ENCODE measurements at places on chromosomes 5 and 9.

- no peak for DNase-seq
Measured at GRCh38 chr9:130340011-130340410, 74.5 kb downstream of the HMCN2 start.

DNA sequence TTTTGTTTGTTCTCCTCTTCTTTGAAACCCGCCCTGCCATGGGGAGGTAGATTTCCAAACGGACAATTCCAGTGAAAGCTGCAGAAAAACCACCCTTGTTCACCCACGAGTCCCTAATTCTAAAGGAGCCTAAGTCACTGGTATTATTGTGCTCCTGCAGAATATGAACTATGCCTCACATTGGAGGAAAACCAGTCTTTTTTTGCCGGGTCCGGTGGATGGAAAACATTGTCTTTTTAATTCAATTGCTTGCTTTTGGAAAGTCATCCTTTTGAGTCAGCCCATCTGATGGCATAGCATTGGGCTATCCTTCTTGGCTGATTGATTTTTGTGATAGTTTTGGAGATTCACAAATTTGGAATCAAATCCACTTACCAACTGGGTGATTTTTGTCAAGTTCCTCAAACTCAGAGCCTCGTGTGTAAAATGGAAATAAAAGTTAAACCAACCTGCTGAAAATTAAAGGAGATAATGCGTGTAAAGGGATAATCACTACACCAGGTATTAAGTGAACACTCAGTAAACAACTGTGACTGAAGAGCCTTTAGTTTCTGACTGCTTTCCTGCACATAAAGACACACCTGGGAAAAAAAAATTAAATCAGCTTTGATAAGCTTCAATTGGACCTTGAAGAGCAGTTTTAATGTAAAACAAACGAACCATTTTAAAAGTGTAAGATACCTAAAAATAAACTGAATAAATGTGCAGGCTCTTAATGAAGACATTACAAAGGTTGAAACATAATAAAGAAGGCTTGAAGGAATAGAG is 780 bp upstream of the CCNJL start:
- no peak for DNase-seq

- no peak for DNase-seq
Measured at GRCh38 chr9:95107976-95108375, 209.5 kb downstream of the FANCC start.

DNA sequence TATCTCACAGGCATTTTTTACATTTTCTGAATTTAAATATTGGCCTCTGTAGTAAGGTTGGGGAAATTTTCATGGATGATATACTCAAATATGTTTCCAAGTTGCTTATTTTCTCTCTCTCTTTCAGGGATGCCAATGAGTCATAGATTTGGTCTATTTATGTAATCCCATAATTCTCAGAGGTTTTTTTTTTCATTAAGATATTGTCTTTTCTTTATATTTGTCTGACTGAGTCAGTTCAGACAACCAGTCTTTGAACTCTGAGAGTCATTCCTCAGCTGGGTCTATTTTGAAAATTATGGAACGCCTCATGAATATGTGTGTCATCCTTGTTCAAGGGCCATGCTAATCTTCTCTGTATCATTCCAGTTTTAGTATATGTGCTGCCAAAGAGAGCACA is 223.2 kb downstream of the PCSK1 start:
- no peak for DNase-seq

DNA sequence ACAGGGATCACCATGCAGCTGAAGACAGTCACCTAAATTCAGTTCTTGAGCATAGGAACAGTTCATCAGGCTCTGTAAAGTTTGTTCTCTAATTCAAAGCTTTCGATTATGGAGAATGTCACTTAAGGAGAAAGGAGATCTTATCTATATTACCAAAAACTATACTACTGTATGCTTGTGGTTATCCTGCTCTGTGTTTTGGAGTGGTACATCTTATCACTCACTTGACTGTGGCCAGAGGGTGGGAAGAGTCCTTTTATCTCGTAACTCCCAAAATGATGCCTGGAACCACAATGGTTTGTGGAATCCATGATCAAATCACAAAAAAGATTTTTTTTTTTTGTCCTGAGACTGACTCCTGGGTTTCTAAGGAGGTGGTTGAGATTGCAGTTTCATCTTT is 230.7 kb downstream of the COMMD10 start:
- DNase-seq, result no peak

DNA sequence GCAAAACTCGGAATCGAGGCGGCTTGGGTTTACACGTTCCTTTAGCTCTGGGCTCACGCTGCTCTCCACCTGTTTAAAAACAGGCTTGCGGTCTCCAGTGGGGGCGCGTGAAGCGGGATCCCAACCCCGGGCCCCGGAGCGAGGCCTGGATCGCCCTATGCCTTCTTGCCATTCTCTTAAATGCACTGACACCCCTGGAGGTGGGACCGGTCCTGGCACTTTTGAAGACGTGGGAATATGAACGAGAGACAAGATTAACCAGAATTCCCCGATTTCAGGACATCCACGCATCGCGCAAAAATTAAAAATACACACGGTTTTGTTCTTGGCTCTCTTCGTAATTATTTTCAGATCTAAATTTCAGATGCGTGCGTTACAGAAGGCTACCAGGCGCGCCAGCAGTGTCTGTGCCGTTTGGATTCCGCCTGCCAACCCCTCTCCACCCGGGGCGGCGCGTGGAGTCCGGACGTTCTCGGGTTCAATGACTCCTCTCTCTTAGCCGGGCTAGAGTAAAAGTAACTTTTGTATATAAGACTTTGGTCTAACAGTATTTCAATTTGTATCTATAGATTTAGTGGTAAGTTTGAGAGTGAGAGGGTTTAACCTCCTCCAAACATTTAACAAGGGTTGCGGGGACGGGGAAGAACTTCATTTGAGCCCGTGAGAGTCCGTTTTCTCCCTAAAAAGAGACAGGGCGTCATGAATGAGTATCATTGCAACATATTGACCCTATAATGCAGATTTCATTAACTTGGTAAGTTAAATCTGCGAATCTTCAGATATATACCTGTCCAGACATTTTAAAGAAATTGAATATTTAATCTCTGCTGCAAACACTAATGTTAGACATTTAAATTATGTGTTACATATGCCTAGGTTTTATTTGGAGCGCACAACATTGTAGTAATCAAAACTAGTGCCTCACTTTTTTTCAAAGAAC is 3.8 kb downstream of the FOXD1 start:
- no peak for DNase-seq

- DNase-seq, result no peak
Measured at GRCh38 chr9:4422495-4422894, 67.8 kb upstream of the SLC1A1 start.

- DNase-seq, result no peak
Measured at GRCh38 chr5:58752104-58752503, 169.2 kb downstream of the RAB3C start.
